Activated CD4-positive, alpha-beta T cell treated with anti-CD3 and anti-CD28 coated beads, Interleukin-2, amount 50 U/mL, for 4 hours (primary cell): ENCODE measurements at places on chromosomes 3 and 15.

- no peak for DNase-seq
Observed at GRCh38 chr3:160739079-160739478, 17.0 kb upstream of the PPM1L start.

DNA sequence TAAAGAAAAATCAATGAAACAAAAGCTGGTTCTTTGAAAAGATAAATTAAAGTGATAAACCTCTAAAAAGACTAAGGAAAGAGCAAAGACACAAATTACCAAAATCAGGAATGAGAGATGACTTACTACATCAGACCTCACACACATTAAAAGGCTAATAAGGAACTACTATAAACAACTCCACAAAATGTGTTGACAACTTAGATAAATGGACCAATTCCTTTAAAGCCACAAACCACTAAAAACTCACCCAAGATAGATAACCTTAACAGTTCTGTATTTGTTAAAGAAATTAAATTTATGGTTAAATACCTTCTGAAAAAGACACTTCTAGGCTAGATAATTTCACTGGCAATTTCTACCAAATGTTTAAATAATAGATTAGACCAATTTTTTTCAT, 170.4 kb downstream of the SMAD6 start:
- no peak for DNase-seq

DNA sequence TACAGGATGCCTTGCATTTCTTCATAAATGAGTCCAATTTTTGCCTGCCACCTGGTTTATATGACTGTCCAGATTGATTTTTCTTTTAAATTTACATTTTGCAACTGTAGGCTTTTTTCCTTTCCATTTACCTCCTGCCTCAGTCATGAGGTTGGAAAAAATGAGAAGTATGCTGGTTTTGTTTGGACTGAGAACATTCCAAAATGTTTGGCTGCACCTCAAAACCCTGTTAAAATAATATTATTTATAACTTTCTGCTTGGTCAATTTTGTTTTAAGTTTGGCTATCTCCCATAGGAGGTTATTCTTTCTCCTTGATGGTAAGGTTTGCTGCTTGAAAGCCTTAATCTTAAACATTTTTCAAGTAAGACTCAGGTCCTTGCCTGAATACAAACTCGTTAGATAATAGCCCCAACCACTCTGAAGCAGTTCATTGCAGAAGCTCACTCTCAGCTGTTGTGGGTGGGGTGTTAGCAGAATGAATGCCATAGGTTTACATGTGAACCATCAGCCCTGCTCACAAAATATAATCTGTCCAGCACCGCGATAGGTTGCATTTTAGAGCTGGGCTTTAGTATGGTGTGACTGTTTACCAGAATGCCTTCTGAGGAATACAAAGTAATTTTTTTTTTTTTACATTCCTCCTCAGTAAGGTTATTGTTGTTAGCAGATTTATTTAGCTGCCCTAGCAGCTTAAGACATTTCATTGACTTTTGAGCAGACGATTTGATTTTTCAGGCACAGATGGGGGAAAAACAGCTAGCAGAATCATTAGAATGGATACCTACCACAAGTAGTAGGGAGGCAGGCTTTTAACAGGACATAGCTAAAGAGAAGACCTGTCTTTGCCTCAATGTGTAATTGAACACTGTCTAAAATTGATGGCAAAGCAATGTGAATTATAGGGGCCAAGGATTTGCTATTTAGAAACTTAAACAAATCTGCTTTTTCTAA, 630.8 kb upstream of the KCNMB2 start:
- DNase-seq, result no peak

DNA sequence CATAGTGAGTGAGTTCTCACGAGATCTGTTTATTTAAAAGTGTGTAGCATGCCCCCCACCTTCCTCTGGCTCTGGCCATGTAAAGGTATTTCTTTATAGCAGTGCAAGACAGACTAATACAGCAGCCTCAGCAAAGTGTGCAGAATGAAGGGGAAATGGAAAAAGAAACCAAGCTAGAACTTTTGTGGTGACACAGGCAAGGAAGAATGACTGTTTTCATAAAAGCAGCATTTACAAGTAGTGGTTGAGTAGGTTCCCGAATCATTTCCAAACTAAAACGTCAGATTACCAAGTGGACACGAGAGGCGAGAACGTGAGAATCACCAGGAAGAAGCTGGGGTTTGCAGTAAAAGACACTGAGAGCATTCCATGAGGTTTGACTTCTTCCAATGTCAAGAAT, 100.2 kb upstream of the AKAP13 start:
- no peak for DNase-seq

- DNase-seq, result no peak
Observed at GRCh38 chr15:34941831-34942230, 27.7 kb downstream of the AQR start.

GRCh38 chr3:114942773-114943172, 204.3 kb downstream of the ZBTB20 start:
- no peak for DNase-seq

- DNase-seq, result no peak
Observed at GRCh38 chr3:38725726-38726419, 76.4 kb upstream of the SCN5A start.

DNA sequence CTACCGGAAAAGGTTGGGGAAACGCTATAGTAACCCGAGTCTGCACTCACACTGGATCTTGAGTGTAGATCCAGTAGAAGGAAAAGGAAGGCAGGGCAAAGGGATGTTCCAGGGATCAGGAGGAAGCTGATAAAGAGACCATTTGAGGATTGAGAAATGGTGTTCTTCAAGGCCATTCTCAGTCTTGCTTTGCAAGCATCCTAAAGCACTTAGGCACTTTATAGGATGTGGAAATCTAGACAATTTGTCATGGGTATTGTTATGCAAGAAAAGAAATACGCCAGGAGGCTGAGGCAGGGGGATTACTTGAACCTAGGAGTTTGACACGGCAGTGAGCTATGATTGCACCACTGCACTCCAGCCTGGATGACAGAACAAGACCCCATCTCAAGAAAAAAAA, 13.2 kb upstream of the SCAMP5 start:
- no peak for DNase-seq

GRCh38 chr15:87689716-87690115, 566.8 kb downstream of the NTRK3 start:
- no peak for DNase-seq
